ENCODE measurements at places on chromosomes 11 and 22.

DNA sequence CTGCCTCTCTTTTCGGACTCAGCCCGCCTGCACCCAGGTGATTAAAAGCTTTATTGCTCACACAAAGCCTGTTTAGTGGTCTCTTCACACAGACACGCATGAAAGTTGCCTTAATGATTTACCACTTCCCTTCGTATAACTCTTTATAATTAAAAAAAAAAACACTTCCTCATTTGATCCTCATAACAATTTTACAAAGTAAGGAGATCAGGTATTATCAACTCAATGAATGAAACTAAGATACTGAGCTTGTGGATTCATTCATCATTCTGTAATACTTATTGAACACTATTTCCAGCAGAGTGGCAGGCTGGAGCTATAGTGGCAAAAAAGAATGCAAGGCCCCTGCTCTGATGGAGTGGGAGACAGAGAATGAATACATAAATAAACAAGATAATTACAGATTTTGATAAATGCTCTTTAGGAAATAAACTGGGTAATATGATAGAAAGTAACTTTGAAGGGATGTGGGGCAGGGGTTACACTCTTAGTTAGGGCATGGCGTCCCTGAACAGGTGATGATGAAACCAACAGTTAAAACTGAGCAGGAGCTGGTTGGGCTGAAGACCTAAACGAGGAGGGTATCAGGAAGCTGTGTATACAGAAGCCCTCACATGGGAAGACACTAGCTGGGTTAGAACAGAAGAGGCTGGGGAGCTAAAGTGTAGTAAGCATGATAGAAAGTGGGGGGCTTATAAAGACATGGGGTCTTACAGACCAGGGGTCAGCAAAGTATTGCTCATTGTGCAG, 5.4 kb upstream of the CRTAM start:
- DNase-seq, result no peak

- no peak for DNase-seq
Measured at GRCh38 chr11:128895526-128895925, 4.4 kb downstream of the KCNJ5 start.

DNA sequence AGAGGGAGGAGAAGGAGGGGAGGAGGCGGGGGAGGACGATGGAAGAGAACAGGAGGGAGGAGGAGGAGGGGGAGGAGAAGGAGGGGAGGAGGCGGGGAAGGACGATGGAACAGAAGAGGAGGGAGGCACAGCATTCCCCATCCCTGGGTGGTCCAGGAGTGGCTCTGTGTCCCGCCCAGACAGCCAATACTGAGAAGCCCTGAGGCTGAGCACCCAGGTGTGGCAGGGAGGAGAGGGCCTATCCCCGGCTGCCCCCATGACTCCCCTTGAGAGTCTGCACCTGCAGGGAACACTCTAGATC, 717 bp downstream of the MRGPRE start:
- no peak for DNase-seq

- DNase-seq, result no peak
Measured at GRCh38 chr22:19657252-19658056, 56.8 kb upstream of the SEPTIN5 start.

DNA sequence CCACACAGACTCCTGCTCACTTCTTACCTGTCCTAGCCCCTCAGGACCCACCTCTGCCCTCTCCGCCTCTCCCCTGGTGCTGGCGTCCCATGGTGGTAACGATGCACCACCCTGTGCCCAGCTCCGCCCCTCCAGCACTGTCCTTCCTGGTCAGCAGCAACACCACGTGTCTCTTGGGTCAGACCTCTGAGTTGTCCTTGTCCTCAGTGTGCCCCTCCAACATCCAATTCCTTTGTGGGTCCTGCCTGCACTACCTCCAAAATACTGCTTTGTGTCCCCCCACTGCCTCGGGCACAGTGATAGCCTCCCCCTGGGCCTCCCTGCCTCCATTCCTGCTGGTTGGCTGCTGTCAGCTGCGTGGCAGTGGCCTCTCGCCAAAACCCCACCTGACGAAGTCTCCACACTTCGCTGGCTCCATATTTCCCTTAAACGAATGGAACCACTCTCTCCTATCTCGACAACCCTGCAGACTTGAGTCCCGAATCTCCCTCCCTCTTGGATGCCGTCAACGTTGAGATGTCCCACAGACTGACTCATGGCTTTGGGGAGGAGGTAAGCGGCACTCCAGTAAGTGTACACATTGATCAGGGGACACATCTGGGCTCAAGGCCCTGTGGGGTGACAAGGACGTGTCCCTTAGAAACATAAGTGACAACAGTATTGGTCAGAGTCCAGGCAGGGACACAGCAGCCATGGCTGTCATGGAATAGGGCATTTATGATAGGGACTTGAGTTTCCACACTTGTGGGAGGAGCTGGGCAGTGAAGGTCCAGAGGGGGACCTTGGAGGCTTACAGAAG, 42.8 kb downstream of the SHISAL1 start:
- no peak for DNase-seq

DNA sequence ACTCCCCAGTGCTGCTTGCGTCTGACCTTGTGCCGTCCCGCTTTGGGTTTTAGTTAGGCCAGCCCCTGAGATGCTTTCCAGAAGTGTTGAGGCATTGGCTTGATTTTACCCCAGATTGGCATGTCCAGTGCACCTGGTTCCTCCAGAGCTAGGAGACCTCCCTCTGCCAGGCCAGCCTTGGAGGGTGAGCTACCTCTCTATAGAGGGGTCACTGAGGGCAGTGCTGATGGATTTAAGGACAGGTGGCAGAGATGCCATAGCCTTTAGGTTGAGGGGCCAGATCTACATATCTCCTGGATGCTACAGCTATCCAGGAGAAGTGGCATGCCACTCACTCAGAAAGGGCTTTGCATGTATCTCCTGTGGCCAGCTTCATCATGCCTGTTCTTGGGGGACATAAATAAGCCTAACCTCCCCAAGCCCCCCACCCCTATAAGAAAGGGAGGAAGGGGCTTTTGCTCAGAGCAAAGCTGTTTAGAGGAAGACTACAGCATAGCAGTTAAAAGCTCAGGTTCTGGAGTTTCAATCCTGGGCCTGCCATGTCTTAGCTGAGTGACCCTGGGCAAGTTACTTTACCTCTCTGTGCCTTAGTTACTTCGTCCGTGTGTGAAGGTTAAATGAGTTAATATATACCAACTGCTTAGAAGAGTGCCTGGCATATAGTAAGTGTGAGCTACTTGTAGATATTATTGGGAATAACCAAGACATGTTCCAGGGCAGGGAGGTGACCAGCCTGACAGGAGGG, 6.4 kb downstream of the UBE2L3 start:
- DNase-seq, result no peak

DNA sequence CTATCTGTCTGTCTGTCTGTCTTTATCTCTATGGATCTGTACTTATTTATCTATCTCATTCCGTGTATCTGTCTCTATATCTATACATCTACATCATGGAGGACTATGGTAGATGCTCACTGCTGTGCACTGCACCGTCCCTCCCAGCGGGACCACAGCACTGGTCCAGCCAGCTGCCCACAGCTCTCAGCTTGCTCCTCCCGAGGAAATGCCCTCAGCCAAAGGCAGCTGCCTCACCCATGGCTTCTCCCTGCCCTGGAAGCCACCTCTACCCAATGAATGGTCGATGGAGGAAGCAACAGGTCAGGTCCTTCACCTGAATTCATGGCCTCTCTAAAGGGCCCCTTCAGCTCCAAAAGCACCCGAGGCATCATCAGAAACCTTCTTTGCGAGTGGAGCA, 14.7 kb upstream of the CD81 start:
- no peak for DNase-seq

- peak; percentile 60 for DNase-seq
Measured at GRCh38 chr11:32396991-32397390, 38.3 kb downstream of the WT1 start.

DNA sequence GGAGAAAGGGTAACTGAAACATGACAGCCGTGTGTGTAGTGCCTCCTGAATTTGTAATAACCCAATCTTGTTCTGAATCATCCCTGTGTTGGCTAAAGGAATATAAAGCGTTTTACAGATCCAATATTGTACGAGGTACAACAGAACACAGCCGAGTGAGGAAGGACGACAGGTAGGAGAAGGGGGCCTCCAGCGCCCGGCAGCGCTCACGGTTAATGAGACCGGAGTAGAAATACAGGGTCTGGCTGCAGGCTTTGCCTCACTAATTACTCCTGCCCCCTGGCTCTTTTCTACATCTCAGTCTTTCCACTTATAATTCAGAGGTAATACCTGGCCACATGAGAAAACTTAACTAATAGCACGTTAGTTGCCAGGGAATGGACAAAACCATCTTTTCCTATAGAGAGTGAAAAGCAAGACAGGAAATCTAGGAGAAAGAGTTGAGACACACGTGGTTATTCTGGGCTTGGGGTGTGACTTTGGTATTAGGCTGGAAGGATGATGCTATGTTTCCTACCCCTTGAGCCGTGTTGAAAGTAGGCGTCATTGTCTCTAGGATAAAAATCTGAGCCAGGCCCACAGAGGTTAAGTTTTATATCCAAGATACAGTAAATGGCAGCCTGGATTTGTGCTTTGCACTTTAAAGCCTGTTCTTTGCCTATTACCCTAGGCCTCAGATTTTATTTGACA, 54.1 kb downstream of the GRIK4 start:
- DNase-seq, result no peak

DNA sequence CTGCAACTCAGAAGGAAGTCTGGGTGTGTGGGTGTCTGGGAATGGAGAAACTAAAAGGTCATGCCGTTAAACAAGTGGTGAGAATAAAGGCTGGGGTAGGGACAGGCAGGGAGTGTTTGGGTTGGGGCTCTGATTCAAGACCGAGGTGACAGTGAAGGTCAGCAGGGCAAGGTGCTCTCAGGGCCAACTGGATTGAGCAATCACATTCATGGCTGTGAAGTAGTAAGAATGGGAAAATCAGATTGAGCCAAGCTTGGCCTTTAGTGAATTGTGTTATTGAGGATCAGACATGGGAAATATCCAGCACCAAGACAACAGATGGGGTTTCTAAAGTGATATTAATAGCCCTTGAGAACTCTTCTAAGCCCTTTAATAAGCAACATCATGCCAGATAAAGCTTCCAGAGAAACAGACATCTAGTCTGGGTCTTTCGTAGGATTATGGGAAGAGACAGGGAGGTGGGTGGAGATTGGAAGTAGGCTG, 24.3 kb downstream of the SCN3B start:
- DNase-seq, result no peak

DNA sequence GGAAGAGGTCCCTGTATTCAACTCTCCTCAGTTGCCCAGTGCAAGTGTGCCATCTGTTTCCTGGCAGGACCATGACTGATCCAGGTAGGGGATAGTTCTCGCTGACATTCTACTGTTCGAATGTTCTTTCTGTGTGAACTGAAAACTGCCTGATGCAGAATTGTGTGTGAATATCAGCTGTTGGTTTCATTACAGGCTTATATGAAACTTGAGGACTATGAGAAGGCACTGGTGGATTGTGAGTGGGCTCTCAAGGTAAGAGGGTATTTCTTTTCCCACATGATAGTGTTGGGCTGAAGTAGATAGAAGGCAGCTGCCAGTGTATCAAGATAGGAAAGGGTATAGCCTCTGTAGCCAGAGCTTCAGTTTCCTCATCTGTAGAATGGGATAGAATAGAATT, 15.3 kb downstream of the TTC12 start:
- no peak for DNase-seq

GRCh38 chr22:40541300-40541699, 95.2 kb downstream of the MRTFA start:
- DNase-seq, result no peak

DNA sequence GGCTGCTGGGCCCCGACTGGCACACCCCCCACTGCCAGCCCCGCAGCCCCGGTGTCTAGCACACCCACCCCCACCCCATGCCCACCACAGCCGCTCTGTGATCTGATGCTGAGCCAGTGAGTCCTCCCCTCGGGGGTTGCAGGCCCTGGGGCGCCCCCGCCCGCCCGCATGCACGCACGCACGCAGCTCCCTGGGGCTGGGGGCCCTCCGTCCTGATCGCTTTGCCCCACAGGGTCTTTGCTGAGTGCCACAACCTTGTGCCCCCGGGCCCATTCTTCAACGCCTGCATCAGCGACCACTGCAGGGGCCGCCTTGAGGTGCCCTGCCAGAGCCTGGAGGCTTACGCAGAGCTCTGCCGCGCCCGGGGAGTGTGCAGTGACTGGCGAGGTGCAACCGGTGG, 32.3 kb downstream of the MUC5B start:
- no peak for DNase-seq

DNA sequence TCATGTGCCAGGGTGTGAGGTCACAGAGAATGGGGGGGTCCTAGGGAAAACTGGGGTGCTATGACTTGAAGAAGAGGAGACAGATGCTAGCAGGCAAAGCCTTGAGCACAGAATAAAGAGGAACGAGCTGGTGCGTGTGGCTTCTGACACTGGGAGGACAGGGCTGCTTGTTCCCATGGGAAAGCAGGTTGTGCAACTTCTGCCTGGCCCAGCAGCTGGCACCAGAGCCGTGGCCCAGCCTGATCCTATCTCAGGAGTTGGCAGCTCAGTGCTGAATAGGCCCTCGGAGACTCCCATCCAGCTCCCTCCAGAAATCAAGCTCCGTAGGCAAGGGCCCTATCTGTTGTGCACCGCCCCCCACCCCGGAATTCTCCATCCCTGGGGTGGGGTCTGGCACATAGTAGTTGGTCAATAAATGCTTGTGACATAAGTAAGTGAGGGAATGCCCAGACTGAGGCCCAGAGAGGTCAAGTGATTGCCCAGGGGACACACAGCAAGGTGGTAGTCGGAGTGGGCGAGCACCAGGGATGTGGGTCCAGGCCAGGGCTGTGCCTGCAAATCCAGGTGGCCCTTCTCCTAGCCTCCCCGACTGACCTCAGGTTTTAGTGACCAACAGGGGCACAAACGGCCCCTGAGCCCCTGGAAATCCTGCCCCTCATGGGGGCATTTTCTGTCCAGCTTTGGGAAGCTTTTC, 19.5 kb upstream of the FADD start:
- no peak for DNase-seq

DNA sequence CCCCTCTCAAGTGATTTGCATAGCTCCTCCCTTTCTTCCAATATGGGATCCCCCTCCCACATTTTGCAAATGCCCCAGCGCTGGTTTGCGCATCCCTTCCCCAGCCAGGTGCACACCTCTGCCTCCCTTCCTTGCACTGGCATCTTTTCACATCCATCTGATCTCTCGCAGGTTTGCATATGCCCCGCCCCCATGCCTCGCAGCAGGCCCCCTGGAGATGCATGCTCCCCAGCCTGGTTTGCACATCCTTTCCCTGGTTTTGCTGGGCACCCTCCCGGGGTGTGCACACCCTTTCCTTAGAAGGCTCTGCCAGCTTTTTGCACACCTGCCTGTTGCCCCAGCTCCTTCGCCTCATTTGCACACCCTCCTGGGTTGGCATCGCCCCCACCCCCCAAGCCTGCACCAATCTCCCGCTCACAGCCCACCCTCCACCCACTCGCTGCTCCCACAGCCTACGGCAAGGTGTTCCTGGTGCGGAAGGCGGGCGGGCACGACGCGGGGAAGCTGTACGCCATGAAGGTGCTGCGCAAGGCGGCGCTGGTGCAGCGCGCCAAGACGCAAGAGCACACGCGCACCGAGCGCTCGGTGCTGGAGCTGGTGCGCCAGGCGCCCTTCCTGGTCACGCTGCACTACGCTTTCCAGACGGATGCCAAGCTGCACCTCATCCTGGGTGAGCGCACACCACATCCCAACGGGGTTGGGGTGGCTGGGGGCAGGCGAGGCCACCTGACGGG, 917 bp downstream of the RPS6KA4 start:
- no peak for DNase-seq

- no peak for DNase-seq
Measured at GRCh38 chr22:47059701-47060161, 297.3 kb downstream of the TBC1D22A start.

Measured in fibroblast of skin of abdomen (primary cell).